IPS DF 6.9 (cell line): ENCODE measurements at places on chromosomes 16 and 17.

DNA sequence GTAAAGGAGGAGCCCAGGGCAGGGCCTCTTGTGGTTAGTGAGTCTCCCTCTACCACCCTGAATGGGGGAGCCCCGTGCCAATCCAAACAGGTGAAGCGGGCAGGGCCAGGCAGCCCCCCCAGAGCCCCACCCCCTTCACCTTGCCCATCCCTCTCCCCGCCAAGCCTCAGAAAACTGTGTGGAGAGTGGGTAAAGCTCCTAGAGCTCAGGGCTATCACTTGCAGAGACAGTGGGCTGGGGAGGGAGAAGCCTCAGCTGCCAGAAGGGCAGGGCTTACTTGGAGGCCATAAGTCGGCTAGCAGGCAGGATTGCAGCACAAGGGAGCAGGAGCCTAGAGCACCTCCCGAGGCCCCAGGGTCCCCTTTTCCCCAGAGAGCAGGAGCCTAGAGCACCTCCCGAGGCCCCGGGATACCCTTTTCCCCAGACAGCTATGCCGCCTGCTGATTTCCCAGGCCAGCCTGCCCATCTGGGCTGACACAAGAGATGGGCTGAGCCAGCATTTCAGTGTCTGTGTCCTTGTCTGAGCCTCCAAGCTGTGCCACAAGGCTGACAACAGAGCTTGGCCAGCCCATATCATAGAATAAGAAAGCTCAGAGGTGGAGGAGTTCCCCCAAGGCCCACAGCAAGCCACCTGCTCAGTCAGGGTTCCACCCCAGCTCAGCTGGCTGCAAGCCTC, 6.7 kb upstream of the KRT14 start:
- no peak overlapping the region for H3K27ac ChIP-seq
- no peaks in the 10 kb centered on the region for H3K27me3 ChIP-seq
- no peaks in the 10 kb centered on the region for H3K4me1 ChIP-seq
- no peak overlapping the region for H3K4me3 ChIP-seq

DNA sequence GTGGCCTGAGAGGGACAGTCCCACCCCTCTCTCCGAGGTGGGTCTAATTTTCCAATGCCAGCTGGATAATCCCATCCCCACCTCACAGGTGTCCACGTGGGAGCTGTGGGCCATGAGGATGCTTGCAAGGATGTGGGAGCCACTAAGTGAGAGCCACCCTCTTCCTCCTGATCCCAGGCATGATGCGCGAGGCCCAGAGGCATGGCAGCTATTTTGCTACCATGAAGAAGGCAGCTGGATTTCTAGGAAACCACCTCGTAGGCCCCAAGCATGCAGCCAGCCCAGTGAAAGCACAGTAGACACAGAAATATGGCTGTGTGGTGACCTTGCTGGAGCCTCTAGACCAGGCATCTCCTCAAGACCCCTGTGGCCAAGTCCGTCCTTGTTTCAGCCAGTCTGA, 20.4 kb downstream of the KDM8 start:
- no peaks in the 10 kb centered on the region for H3K27me3 ChIP-seq
- H3K36me3 ChIP-seq: no peaks in the 10 kb centered on the region; the same call in 1 of the 2 replicates
- no peak overlapping the region for H3K4me3 ChIP-seq
- H3K27ac ChIP-seq: no peak overlapping the region
- DNase-seq: no peak

DNA sequence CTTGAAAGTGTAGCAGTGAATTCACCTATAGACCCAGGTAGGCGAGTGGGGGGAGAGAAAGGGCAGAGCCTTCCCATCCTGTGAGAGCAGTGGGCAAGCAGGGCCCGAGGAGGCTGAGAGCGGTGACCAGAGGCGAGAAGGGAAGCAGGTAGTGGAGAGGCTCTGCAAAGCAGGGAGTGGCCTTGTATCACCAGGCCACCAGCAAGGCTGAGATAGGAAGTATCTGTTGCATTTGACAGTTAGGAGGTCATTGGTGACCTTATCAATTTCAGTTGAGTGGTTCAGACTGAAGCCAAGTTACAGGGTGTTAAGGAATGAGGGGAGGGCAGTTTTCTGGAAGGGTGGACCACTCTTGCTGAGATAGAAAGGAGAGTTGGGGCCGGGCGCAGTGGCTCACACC, 10.7 kb upstream of the HSD3B7 start:
- no peak for DNase-seq
- no peak overlapping the region for H3K27ac ChIP-seq
- H3K27me3 ChIP-seq: no peaks in the 10 kb centered on the region
- H3K4me1 ChIP-seq: no peaks in the 10 kb centered on the region
- peaks cover 44% of the 10 kb centered on the region for H3K36me3 ChIP-seq

DNA sequence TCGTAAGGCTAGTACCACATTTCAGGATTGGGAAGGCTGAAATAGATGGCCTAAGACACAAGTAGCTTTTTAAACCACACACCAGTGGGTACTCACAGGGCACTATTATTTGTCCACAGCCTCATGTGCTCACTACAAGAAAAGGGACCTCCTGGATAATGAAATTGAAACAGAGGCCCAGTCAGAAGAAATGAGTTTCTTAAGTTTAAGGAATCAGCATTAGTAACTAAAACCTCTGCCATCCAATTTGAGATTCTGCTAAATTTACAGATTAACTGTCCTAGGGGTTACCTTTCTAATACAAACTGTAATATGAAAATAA, 3.0 kb downstream of the USP7 start:
- H3K27me3 ChIP-seq: no peaks in the 10 kb centered on the region
- peaks cover 16% of the 10 kb centered on the region for H3K4me1 ChIP-seq
- H3K4me3 ChIP-seq: no peak overlapping the region
- H3K27ac ChIP-seq: no peak overlapping the region
- no peaks in the 10 kb centered on the region for H3K36me3 ChIP-seq

DNA sequence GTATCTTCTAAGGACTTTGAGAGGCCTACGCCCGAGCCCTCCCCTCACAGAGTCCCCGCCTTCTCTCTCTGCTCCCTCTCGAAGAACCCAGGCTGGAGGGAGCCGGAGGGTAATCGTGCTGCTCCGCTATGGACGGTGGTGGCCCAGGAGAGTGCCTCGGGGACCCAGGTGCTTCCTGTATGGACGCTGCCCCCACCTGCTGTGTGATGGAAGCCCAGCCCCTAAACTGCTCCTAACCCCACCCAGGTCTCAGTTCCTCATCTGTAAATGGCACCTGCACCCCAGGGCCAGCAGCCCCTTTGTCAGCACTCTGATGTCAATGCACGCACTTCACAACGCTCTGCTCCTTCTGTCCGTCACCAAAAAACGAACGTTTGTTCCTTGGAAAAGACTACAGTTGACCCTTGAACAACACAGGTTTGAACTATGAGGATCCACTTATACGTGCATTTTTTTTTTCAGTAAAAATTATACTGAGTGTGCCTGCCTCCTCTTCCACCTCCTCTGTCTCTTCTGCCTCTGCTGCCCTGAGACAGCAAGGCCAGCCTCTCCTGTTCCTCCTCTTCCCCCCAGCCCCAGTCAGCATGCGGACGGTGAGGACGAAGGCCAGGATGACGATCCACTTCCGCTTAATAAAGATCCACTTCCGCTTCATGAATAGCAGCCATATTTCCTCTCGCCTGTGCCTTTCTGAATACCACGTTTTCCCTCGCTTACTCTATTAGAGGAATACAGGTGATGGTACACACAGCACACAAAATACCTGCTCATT, 118.3 kb downstream of the BANP start:
- H3K4me1 ChIP-seq: no peaks in the 10 kb centered on the region
- H3K36me3 ChIP-seq: peaks cover 10% of the 10 kb centered on the region; the same call in 1 of the 2 replicates
- no peak for DNase-seq
- no peak overlapping the region for H3K27ac ChIP-seq
- H3K4me3 ChIP-seq: no peak overlapping the region

DNA sequence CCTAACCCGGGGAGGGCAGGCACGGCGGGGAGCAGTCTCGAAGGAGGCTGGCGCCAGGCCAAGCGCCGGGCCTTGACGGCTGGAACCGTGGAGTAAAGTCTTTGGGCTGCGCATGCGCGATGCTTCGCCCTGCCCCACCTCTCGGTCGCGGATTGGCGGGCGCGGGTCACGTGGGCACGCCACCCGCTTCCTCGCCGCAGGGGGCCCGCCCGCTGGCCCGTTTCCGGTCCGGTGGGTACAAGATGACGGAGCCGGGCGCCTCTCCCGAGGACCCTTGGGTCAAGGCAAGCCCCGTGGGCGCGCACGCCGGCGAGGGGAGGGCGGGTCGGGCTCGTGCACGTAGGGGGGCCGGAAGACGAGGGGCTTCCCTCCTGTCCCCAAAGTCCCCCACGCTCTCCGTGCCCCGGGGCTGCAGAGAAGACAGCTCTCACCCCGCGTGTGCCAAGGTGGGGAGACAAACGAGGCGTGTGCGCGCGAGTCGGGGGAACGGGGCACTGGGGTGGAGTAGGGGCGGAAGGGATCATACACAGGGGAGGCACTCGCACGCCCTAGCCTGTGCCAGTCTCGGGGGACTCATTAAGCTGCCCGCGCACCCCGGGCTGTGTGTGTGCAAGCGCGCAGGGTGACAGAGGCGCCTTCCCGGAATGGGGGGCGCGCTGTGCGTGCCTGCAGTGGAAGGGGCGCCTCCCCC, at the start of gene MLX:
Gene MLX, plus strand, starts transcription at position 218 of the 691 bp plus-strand sequence. Its CDS starts 25 bp downstream, at position 243.
- no peak within 1 kb of the TSS for H3K27ac ChIP-seq
- peaks cover 3% of the 10 kb centered on the region; the same call in 1 of the 2 replicates for H3K4me1 ChIP-seq
- H3K27me3 ChIP-seq: no peaks in the 10 kb centered on the region
- peaks cover 36% of the 10 kb centered on the region for H3K36me3 ChIP-seq
- no peak for DNase-seq
- H3K4me3 ChIP-seq: peak within 1 kb of the TSS; percentile 76

- no peaks in the 10 kb centered on the region; the same call in 1 of the 2 replicates for H3K27me3 ChIP-seq
- H3K36me3 ChIP-seq: no peaks in the 10 kb centered on the region
- H3K4me1 ChIP-seq: no peaks in the 10 kb centered on the region
- DNase-seq: no peak
- no peak overlapping the region for H3K27ac ChIP-seq
- no peak overlapping the region for H3K4me3 ChIP-seq
Observed at GRCh38 chr17:66629762-66630161, 205.2 kb upstream of the CACNG5 start.

DNA sequence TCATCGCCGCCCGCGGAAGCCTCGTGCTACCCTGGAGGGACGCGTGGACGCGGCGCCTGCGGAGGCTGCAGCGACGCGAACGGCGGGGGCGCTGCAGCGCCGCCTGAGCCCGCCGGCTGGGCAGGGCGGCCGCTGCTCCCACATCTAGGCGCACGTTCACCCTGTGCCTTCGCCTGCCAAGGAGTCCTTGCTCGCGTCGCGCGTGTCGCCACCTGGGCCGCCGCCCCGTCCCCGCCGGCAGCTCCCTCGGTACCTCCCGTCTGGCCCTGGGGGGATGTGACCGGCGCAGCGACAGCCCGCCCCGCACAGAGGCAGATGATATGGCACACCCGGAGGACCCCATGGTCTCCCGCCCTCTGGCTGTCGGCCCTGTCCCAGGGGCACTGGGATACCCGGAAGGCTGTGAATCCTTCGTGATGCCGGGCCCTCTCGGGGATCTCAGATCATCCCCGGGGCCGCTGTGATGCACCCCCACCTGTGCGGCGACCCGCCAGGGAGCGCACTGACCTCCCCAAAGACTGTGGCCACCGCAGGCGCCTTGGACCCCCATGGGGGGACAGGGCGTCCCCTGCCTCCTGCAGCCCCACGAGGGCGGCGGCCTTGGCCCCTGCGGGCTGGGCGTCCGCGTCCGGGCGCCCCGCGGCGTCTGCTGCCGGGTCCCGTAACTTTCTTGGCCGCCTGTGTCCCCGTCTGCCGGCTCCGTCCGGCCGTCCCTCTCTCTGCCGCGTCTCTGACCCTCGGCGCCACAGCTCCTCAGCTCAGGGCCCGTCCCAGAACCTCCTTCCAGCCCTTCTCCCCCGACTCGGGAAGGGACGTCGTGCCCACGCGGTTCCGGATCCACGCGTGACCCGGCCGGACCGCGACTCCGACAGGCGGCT, 689 bp upstream of the TBC1D24 start:
- DNase-seq: no peak
- H3K36me3 ChIP-seq: no peaks in the 10 kb centered on the region
- peaks cover 13% of the 10 kb centered on the region for H3K27me3 ChIP-seq
- no peak overlapping the region for H3K27ac ChIP-seq

DNA sequence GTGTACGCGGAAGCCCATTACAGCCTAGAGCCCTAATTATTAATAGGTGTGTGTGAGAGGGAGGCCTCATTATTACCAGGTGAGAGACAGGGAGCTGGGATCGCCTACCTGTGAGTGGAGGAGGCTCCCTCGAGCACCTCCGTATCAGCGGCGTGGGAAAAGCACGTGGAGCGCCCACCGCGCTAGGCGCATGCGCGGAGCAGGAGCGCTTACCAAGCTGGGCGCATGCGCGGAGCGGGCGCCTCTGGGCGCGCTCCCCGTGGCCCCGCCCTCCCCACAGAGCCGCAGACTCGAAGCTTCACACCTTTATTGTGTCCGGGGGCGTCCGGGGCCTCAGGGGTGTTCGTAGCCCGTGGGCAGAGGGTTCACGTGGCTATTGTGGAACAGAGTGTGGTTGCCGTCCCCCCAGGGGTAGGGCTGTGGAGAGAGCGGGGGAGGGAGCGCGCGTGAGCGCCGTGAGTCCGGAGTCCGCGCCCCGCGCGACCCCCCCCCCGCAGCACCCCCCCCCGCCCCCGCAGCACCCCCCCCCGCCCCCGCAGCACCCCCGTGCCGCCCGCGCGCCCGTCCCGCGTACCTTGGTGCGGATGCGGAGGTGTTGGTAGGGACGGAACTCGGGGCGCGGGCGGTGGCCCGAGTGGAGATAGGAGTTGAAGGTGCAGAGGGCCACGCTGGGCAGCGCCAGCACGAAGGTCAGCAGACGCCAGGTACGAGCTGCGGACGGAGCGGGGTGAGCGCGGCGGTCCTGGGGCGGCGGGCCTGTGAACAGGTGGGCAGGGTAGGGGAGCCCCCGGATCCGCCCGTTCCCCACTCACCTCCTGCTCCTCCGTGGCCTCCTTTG, 500 bp downstream of the COX6A2 start:
- H3K27me3 ChIP-seq: no peaks in the 10 kb centered on the region; the same call in 1 of the 2 replicates
- H3K36me3 ChIP-seq: no peaks in the 10 kb centered on the region; the same call in 1 of the 2 replicates
- no peak for DNase-seq
- no peaks in the 10 kb centered on the region for H3K4me1 ChIP-seq

DNA sequence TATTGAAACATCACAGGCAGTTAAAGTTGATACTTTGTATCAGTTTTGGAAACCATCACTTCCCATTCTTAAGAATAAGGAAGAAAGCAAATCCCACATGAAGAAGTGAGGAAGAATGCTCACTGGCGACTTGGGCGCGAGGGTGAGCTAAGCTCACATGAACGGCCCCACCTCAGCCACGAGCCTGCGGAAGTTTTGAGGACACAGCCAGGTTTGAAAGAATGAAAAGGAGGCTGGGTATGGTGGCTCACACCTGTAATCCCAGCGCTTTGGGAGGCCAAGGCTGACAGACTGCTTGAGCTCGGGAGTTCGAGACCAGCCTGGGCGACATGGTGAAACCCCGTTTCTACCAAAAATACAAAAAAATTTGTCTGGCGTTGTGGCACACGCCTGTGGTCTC, 110.3 kb upstream of the CHMP6 start:
- peaks cover 5% of the 10 kb centered on the region; the same call in 1 of the 2 replicates for H3K36me3 ChIP-seq
- H3K27me3 ChIP-seq: no peaks in the 10 kb centered on the region
- no peak overlapping the region for H3K4me3 ChIP-seq
- H3K4me1 ChIP-seq: peaks cover 1% of the 10 kb centered on the region; the same call in 1 of the 2 replicates

- no peaks in the 10 kb centered on the region for H3K4me1 ChIP-seq
- no peak overlapping the region for H3K27ac ChIP-seq
- no peaks in the 10 kb centered on the region for H3K27me3 ChIP-seq
- H3K36me3 ChIP-seq: no peaks in the 10 kb centered on the region
Observed at GRCh38 chr17:56186222-56186786, 33.0 kb downstream of the ANKFN1 start.

GRCh38 chr16:66670691-66671388, 25.7 kb downstream of the CMTM4 start:
- no peak overlapping the region for H3K27ac ChIP-seq
- no peak overlapping the region for H3K4me3 ChIP-seq
- H3K4me1 ChIP-seq: no peaks in the 10 kb centered on the region
